ENCODE measurements at places on chromosomes 6 and 20.

DNA sequence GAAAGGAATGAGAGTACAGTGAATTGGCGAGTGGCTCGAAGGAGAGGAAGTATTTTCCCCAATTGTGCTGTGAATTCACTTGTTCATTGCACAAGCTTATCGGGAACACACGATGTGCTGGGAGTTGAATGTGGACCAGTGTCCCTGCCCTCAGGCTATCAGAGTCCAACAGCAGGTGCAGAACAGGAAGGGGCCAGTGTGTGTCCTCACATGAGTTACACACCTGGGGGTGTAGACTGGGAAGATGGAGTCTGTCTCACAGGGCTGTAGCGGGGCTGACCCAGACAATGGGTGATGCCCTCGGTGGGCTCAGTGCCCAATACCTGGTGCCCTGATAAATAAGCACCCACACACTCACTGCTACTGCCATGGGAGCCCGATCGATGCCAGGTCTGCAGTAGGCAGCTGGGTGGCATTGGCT, 14.4 kb downstream of the DUSP22 start:
- DNase-seq, result no peak

GRCh38 chr20:39941245-39941644, 747.8 kb downstream of the MAFB start:
- DNase-seq, result no peak

DNA sequence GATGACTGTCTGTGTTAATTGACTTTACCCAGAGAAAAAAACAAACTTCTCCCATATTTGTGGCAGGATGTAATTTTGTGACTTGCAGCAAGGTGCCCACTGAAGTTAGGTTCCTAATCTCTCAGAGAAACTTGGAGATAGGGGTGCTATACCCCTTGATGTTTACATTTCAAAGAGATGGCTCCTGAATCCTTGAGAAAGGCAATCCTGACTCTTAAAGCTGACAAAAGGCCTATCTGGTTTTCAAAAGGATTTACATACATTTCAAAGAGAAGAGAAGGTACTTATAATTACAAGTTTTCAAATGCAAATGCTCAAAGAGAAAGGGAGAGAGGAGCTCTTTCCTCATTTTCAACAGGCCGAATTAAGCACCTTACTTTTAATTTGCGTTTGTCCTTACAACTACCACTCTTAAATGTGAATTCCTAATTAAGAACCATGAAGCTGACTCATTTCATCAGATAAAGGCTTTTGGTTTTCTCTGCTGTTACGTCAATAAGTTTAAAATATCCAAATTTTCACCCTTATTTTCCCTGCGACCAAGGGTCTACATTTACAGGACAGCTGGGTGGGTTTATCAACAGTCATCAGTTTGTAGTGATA, 711.8 kb upstream of the MAP3K7 start:
- no peak for DNase-seq

GRCh38 chr6:88378639-88379038, 212.5 kb upstream of the CNR1 start:
- no peak for DNase-seq

DNA sequence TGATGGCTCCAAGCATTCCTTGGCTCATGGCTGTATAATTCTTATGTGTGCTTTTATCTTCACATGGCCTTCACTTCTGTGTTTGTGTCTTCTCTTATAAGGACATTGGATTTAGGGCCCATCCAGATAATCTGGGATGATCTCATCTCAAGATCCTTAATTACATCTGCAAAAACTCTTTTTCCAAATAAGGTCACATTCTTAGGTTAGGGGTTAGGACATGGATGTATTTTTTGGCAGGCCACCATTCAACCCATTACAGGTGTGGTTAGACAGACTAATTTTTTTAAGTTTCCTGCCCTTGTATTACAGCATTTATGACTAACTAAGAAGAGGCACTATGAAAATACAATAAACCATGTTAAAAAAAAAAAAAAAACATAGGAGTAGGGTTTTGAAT, 254.0 kb downstream of the TPBG start:
- peak; percentile 5 for DNase-seq

DNA sequence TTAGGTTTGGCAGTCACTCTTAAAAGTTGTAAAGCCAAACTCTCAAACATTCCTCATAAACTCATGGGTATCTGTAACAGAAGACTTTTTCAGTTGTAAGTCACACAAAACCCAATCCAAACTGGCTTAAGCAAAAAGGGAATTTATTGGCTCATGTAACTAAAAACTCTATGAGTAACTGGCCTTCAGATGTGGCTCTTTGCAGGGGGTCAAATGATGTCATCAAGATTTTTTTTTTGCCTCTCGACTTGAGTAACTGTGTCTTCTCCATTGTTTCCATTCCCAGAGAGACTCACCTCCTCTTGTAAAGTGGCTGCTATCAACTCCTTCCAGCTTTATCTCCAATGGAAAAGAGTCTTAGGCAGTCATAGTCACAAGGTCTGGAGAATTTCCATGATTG, 645.0 kb downstream of the DHX35 start:
- peak; percentile 84 for DNase-seq

GRCh38 chr6:133100865-133101264, 140.3 kb upstream of the EYA4 start:
- DNase-seq, result no peak

- DNase-seq, result no peak
Observed at GRCh38 chr6:169692516-169692915, 9.3 kb downstream of the WDR27 start.

GRCh38 chr20:54340206-54340605, 132.3 kb downstream of the PFDN4 start:
- DNase-seq, result no peak

DNA sequence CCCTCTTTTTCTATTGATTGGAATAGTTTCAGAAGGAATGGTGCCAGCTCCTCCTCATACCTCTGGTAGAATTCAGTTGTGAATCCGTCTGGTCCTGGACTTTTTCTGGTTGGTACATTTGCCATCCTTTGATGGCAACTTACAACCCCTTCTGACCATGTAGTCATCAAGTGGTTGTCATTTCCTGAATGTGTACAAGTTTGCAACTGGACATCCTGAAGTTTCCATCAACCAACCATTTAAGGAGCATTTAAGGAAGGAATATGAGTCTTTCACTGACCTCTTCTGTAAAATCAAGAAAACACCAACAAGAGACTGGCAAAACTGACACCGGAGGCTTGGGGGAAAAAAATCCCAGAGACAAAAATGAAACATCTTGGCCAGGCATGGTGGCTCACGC, 97.4 kb downstream of the RIN2 start:
- DNase-seq, result no peak

DNA sequence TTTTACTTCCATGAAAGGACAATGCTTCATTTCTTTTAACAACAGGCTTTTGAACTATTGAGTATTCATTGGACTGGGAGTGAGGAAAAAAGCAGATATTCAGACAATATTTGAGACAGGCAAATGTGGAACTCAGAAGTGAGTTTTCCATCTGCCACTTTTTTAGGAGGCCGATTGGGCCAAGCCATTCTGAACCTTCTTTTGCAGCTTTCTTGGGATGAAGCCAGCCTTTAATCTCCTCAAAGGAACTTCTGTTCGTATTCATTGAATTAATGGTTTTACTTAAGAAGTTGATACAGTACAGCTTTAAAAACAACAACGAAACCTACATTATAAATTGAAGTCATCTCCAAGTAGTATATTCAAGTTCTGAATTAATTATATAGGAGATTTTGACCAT, 187.1 kb upstream of the RNF217 start:
- DNase-seq, result no peak
